ENCODE measurements at places on chromosomes 1 and 21. TPM values are rescaled to one million over a fixed set of nuclear protein-coding genes. Genes with fewer than 3 reads are reported as not detected.

DNA sequence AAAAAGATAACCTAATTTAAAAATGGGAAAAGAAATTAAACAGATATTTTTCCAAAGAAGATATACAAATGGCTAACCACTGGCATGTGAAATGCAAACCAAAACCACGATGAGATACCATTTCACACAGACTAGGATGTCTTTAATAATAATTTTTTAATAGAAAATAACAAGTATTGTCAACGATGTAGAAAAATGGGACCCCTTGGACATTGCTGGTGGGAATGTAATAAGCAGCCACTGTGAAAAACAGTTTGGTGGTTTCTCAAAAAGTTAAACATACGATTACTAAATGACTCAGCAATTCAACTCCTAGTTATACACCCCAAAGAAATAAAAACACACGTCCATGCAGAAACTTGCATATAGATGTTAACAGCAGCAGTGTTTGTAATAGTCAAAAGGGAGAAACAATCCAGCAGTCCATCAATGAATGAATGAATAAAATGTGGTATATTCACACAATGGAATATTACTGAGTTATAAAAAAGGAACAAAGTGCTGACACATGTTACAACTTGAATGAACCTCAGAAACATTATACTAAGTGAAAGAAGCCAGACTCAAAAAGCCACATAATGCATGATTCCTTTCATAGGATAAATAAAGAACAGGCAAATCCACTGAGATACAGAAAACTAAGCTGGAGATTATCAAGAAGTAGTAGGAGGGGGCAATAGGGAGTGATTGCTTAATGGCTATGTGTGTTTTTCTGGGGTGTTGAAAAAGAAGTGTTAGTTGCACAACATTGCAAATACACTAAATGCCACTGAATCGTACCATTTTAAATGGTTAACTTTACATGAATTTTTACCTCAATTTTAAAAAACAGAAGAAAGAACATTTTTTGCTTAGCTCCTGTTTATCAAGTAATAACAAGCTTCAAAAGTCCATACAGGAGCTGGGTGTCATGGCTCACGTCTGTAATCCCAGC lies 4.1 kb downstream of the PPT1 start:
- no peak overlapping the region for H3K27ac ChIP-seq
- no peak for DNase-seq
- peaks cover 24% of the 10 kb centered on the region for H3K4me1 ChIP-seq
- no peak overlapping the region for H3K4me3 ChIP-seq

DNA sequence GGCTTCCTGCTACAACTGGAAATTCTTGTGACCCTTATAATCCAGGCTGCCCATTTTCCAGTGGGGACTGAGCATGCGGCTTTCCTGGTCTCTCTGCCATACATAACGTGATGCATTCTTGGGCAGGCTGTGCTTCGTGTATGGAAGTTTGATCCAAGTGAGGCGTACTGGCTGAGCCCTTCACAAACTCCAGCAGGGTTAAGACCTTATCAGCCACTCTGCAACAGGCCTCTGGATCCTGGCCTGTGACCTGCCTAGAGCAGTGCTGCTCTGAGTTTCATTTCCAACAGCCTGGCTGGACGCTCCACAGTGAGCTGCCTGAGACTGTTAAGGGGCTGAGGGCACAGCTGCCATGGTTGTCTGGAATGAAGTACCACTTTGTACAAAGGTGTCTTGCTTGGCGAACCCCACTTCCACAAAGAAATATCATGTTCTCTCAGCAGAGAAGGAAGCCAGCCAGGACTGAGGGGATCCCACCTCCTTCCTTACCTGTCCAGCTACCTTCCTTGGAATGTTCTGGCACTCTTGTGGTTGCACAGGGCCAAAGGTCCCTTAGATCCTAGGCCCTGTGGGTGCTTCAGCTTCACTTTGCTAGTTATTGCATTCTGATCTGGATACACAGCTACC lies 28.5 kb upstream of the XPR1 start:
- no peaks in the 10 kb centered on the region for H3K4me1 ChIP-seq
- H3K36me3 ChIP-seq, result no peaks in the 10 kb centered on the region
- H3K27me3 ChIP-seq, result peaks cover 10% of the 10 kb centered on the region
- DNase-seq, result no peak
- H3K4me3 ChIP-seq, result no peak overlapping the region
- H3K27ac ChIP-seq, result no peak overlapping the region

DNA sequence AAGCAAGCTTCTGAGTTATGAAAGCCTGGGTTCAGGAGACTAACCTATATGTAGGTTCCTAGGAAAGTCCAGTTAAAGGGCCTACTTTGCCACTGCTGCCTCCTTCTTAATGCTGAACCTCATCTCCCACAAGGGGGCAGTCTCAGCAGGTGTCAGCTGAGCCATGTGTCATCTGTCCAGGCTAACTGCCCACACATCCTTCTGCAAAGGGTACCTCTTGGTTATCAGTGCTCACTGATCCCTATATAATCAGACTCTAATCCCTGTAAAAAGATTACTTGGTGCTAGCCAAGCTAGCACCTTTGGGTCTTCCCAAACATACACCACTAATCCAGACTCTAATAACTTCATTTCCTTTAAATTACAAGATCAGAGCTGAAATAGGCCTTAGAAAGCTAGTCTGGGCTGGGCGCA lies 9.0 kb downstream of the PRDX1 start:
- no peak overlapping the region for H3K27ac ChIP-seq
- no peak overlapping the region for H3K4me3 ChIP-seq
- DNase-seq, result peak; percentile 74
- no peaks in the 10 kb centered on the region for H3K4me1 ChIP-seq
- H3K36me3 ChIP-seq, result peaks cover 55% of the 10 kb centered on the region

GRCh38 chr1:151653397-151653796 lies 41.5 kb downstream of the SNX27 start:
- no peaks in the 10 kb centered on the region for H3K4me1 ChIP-seq
- H3K4me3 ChIP-seq, result no peak overlapping the region
- H3K36me3 ChIP-seq, result no peaks in the 10 kb centered on the region
- no peak overlapping the region for H3K27ac ChIP-seq
- H3K27me3 ChIP-seq, result no peaks in the 10 kb centered on the region
- DNase-seq, result no peak

DNA sequence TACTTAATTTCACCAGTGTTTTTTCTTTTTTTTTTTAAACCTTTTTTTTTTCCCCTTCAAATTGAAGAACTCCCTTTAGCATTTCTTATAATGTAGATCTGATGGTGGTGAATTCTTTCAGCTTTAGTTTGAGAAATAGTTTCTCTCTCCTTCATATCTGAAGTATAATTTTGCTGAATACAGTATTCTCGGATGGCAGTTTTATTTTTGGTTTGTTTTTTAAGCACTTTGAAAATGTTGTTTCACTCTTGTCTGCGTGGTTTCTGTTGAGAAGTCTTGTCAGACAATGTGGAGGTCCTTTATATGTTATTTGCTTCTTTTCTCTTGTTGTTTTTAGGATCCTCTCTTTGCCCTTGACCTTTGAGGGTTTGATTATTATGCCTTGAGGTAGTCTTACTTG lies 135.1 kb downstream of the RPS6KC1 start:
- H3K36me3 ChIP-seq, result no peaks in the 10 kb centered on the region
- H3K27ac ChIP-seq, result no peak overlapping the region
- no peak overlapping the region for H3K4me3 ChIP-seq

GRCh38 chr1:19606817-19607642 lies 37.1 kb upstream of the NBL1 start:
- no peak overlapping the region for H3K27ac ChIP-seq
- no peaks in the 10 kb centered on the region for H3K27me3 ChIP-seq
- H3K36me3 ChIP-seq, result peaks cover 2% of the 10 kb centered on the region
- H3K4me3 ChIP-seq, result no peak overlapping the region
- no peaks in the 10 kb centered on the region for H3K4me1 ChIP-seq

- no peaks in the 10 kb centered on the region for H3K4me1 ChIP-seq
- H3K4me3 ChIP-seq, result no peak overlapping the region
- no peak for DNase-seq
- no peak overlapping the region for H3K27ac ChIP-seq
Observed at GRCh38 chr1:14568716-14569355, 29.6 kb upstream of the KAZN start.

ANGPTL3 gene
- not detected for total RNA-seq
